ENCODE measurements at places on chromosomes 5 and 9.

- peak; percentile 47 for DNase-seq
Measured at GRCh38 chr5:50751064-50751657, 84.7 kb downstream of the PARP8 start.

GRCh38 chr5:112772124-112772523 is 34.4 kb downstream of the APC start:
- DNase-seq = no peak

DNA sequence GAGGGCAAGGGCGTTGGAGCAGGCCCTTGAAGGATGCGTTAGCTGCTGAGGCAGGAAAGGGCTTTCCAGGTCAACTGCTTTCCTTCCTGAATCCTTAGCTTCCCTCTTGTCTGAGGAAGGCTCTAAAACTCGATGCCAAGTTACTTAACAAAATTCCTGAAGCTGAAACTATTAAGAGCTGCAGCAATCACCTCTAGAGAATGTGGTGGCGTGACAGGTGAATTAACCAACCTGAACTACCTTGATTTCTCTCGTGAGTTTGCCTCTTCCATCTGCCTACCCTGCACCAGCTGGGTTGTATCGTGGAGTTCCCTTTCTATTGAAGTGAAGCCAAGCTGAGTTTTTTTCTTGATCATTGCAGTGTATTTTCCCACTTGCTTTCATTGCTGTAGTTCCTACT is 96.1 kb downstream of the PDE8B start:
- DNase-seq = no peak

DNA sequence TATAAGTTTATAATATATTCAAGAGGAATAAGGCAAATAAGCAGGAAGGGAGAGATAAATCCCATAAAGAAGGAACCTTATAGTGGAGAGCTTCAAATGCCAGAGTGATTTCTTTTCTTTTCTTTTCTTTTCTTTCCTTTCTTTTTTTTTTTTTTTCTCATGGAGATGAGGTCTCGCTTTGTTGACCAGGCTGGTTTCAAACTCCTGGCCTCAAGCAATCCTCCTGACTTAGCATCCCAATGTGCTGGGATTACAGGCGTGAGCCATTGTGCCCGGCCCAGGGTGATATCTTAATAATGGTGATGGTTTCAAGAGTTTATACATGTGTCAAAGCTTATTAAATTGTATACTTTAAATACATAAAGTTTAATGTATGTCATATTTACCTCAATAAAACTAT is 19.6 kb upstream of the FOCAD start:
- no peak for DNase-seq

DNA sequence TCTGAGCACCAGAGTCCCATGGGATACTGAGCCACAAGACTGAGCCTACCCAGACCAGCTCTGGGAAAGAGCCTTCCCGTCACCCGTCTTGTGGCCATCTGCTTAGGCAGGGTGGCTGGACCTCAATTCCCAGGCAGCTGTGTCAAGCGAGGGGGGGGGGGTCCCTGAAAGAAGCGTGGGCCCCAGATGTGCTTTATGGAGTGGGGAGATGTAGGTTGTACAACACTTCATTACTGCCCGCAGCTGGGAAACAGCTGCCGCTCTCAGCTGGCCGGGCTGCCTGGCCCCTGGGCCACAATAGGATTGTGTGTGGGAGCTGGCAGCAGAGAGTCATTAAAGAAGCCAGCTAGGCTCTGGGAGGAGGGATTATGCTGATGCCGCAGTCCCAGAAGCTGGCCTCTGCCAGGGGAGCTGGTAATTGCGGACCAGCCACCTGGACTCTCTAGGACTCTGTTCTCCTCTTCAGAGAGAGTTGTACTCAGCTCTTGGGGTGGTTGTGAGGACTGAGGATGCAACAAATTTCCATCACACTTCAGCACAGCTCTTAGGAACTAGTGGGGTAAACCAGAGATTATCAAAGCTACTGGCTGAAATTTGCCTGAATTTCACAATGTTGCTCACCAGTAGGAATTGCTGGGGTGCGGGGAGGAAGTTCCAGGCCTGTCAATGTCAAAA is 145.4 kb downstream of the GADD45G start:
- no peak for DNase-seq

- no peak for DNase-seq
Measured at GRCh38 chr5:41433552-41434181, 76.7 kb downstream of the PLCXD3 start.

DNA sequence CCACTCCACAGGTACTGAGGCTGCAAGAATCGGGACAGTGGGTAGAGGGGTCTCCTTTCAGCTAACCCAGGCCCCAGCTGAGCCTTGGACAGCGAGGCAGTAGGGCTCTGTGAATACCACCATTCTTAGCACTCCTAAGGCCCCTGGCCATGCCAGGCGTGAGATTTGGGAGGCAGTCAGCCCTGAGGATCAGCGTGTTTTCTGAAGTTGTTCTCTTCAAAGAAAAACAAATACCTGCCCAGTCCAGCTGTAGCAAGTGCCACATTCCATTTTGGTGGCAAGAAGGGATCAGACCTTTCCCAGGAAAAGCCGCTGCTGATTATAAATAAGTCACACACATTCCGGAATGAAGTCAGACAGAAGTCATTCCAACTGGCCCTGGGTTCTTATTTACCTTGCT is 47.8 kb downstream of the RALGPS1 start:
- DNase-seq = no peak

DNA sequence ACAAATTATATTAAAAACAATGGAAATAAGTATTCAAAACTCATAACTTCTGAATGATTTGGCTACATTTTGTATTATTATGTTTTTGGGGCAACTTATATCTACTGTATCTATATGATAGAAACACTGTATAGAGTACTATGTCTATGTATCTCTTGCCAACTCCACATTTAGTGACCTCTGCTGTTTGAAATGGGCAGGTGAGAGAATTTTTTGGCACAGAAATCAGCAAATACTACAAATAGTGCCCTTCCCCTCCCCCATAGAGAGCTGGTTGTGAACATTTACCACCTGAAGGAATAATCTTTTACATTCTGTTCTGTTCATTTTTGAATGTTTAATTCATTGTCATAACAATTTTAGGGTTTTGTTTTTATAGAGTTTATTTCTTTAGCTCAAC is 545.3 kb downstream of the PDE4D start:
- DNase-seq = no peak

DNA sequence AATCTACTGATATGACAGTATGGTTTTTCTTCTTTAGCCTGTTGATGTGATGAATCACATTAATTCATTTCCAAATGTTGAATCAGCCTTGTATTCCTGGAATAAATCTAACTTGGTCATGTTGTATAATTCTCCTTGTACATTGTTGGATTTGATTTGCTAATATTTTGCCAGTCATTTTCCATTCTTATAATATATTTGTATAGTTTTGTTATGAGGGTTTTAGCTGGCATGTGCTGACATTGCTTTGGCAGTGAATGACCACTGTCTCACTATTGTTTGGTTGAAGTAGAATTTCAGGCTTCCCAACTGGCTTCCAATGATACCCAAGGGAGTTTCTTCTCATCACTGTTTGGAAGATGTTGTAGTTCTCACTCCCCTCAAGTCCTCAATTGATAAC is 983.0 kb upstream of the PTPRD start:
- DNase-seq = no peak

- no peak for DNase-seq
Measured at GRCh38 chr9:114290561-114290986, 32.3 kb upstream of the ORM1 start.

DNA sequence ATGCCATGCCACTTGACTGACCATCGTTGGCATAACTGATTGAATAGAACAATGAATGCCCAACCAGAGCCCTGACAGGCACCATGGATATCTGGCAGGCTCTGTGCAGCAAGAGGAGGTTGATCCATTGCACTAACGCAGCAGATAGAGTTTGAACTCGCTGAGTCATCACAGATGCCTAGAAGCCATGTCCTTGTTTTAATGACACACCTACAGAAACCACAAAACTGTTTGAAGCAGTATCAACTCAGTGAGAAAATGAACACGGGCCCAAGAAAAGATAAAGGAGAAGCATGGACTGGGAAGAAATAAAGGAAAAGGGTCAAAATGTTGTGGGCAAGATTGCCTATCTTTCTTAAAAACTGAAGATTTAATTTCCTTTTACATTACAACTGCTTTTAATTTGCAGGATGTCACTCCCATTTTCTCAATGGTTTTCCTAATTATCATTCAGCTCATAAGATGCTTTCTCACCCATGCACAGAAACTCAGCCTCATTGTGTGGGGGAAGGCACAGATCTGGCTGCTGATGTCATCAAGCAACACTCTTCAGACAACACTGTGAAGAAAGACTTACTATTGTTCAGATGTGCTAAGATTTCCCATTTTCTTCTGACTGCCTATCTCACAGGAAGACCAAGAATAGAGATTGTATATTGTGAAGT is 129.0 kb downstream of the PIK3R1 start:
- DNase-seq = no peak

DNA sequence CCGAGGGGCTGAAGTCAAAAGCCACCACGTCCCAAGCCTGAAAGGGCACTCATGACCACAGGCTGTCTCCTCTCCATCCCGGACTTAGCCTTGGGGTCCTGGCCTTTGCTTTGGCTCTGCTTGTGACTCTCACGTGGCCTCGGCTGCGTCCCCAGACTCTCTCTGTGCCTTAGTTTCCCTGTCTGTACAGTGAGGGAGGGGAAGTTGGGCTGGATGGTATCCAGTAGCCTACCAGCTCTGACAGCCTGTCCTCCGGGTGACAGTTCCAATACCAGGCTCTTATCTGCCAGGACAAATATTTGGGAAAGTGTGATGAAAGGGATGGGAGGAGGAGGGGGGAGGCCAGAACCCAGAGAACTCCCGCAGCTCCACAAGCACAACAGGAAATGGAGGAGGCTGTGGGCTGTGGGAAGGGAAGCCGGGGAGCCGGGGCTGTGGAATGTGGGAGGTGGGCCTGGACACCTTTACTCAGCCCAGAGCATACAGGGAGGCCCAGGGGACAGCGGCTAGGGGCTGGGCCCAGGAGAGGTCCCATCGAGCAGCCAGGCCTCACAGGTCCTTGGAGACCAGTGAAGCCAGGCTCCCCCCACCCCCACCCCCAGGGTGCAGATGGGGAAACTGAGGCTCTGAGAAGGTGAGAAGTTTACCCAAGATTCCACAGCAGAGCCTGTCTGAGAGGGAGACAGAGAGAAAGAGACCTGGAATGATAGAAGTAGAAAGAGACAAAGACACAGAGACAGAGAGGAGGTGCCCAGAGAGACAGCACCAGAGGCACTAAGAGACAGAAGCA is 18.3 kb downstream of the PDGFRB start:
- no peak for DNase-seq

- DNase-seq = no peak
Measured at GRCh38 chr5:124996023-124996763, 249.8 kb upstream of the ZNF608 start.

DNA sequence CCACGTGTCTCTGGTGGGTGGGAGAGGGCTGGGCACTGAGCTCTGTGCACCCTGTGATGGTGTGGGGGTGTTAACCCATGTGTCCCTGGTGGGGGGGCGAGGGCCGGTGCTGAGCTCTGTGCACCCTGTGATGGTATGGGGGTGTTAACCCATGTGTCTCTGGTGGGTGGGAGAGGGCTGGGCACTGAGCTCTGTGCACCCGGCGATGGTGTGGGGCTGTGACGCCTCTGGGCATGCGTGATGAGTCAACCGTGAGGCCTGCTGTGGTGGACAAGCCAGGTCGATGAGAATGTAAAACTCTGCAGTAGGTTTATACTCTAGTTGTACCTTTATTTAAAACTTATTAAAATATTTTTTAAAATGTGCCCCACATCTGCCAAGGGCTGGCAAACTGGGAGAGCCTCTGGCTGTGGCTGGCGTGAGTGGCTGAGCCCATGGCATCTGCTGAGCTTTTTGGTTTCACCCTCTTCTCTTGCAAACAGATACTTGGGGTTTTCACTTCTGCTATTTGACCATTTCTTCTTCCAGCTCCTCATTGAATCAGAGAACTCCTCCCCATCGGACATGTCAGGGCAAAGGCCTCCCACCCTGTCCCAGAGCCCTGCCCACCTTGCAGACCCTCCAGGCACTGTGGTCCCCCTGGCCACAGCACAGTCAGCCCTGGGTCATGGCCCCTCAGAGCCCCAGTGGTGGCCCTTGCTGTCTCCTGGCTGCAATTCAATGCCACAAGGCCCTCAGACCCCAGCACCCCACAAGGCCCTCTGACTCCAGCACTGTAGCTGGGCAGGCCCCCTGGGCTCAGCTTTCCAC is 18.5 kb upstream of the EXOC3 start:
- peak; percentile 92 for DNase-seq

GRCh38 chr5:98248949-98249348 is 524.5 kb upstream of the RGMB start:
- DNase-seq = no peak

DNA sequence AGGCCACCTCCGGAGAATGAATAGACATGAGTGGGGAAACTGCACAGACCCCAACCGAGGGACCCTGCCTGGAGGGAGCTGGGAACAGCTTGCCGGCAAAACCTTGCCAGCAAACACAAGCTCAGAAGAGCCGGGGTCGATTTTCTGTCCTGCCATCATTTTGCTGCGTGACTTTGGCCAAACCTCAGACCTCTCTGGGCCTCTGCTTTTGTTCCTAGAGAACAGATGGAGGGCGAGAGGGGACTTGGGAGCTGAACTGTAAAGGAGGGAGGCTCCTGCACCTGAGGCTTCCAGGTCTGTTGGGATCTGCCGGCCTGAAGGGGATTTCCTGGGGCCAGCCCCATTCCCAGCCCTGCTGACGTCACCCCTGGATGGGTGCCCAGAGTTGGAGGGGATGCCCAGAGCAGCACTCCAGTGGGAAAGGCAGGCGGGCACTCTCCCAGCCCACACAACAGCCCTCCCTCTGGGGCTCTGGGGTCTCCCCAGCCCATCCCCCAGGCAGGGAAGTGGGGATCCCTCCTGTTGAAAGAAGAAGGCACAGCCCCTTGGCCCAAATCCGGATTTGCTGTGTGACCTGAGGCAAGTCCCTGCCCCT is 40.4 kb upstream of the SYNPO start:
- no peak for DNase-seq

DNA sequence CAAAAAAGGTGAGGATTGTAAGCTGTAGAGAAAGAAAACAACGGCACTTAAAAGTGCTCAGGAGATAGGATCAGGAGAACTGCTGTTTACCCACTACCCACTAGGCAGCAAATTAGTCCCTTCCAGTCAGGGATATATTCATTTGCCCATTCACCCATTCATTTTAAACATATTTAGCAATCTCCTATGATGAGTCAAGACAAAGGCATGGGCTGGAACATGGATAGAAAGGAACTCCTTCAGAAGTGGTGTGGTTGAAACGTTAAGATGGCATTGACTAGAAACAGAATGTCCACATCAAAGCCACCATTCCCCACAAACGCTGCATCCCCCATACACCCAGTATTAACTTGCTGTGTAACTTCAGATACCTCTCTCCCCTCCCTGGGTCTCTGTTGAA is 225.7 kb downstream of the ASTN2 start:
- DNase-seq = no peak

DNA sequence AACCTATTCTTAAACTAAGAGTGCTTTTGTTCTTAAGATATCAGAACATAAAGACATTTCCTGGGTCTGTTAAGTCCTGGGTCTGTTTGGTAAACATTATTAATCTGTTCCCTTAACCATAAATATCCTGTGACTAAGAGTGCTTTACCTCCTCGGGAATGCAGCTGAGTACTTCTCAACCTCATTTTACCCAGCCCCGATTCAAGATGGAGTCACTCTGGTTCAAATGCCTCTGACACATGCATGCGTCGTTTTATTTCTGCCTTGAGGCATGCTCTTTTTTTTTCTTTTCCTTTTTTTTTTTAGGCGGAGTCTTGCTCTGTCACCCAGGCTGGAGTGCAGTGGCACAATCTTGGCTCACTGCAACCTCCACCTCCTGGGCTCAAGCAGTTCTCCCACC is 39.8 kb upstream of the FBXL17 start:
- no peak for DNase-seq

- no peak for DNase-seq
Measured at GRCh38 chr5:127754259-127754658, 51.1 kb downstream of the CCDC192 start.

- no peak for DNase-seq
Measured at GRCh38 chr9:74595286-74595685, 98.2 kb downstream of the RORB start.

Measured in MV-4-11 (cell line).